Stimulated activated naive B cell treated with anti-CD40 and anti-IgM and Interleukin-4, amounts not matched to agents 10 μg/mL and 1 μg/mL and 100 μg/mL, for 72 hours (primary cell): ENCODE measurements at places on chromosomes 3 and 15.

GRCh38 chr15:98907927-98908471 lies 99.6 kb downstream of the PGPEP1L start:
- DNase-seq, result no peak

- no peak for DNase-seq
Measured at GRCh38 chr3:10012106-10012505, 14.1 kb upstream of the FANCD2 start.

- DNase-seq, result no peak
Measured at GRCh38 chr3:78434801-78435200, 1333.0 kb downstream of the ROBO1 start.

GRCh38 chr3:138038725-138039462 lies 28.9 kb downstream of the CLDN18 start:
- DNase-seq, result no peak
